ENCODE measurements at places on chromosomes 6 and 20. TPM values are rescaled to one million over a fixed set of nuclear protein-coding genes. Genes with fewer than 3 reads are reported as not detected.

- no peak overlapping the region for H3K27ac ChIP-seq
- no peaks in the 10 kb centered on the region for H3K4me1 ChIP-seq
- no peak for DNase-seq
- no peaks in the 10 kb centered on the region for H3K27me3 ChIP-seq
- no peaks in the 10 kb centered on the region for H3K36me3 ChIP-seq
- no peak overlapping the region for H3K4me3 ChIP-seq
These were observed 279.4 kb downstream of the UBE3D start for GRCh38 chr6:82786248-82786647.

DNA sequence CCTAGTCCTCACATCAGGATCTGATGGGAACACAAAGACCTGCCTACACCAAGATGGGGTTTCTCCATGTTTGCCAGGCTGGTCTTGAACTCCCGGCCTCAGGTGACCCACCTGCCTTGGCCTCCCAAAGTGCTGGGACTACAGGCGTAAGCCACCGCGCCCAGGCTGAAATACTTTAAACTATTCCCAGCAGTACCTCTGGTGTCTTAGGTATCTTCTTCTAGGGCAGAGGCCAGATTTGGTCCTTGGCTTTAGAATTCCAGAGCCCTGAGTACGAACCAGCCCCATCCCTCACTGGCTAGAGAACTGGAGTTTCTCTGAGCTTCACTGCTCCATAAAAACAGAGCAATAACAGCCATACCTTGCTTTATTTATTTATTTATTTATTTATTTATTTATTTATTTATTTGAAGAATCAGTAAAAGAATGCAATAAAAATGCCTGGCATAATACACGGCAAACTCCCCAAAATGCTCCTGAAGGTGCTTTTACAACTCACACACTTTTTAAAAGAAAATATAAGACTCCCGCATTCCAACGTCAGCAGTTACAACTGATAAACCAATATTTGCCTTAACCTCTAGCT, 312.1 kb downstream of the TFAP2C start:
- no peaks in the 10 kb centered on the region for H3K4me1 ChIP-seq
- DNase-seq: no peak
- no peaks in the 10 kb centered on the region for H3K36me3 ChIP-seq
- H3K27ac ChIP-seq: no peak overlapping the region

GRCh38 chr20:44066645-44067606, 120.1 kb downstream of the JPH2 start:
- no peaks in the 10 kb centered on the region for H3K36me3 ChIP-seq
- H3K27me3 ChIP-seq: no peaks in the 10 kb centered on the region
- no peak overlapping the region for H3K27ac ChIP-seq
- no peak for DNase-seq

GRCh38 chr6:155079985-155080452, 84.9 kb downstream of the TIAM2 start:
- H3K4me1 ChIP-seq: peaks cover 5% of the 10 kb centered on the region
- H3K4me3 ChIP-seq: no peak overlapping the region
- DNase-seq: no peak
- no peaks in the 10 kb centered on the region for H3K36me3 ChIP-seq

DNA sequence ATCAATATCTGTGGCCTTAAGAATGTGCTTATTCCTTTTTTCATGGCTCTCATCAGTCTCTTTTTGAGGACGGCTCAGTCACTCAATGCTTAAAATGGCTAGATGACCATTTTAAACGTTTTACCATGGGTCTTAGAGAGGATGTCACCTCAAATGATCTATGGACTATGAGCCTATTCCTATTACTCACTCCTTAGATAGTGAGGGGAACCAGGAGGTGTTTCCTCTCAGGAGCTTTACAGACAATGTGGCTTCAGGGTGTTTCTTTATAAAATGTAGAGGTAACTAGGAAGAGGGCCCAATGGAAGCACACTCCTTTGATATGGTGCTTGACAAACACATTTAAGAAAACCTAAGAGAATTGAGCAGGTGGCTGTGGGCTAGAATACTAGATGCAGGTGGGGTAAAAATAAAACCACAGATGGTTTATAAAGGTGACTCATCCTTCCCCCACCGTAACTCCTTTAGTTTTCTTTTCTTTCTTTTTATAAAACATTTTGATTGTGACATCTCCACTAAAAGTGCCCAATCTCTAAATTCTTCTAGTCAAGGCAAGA, 1.5 kb upstream of the TMEM200A start:
- no peaks in the 10 kb centered on the region for H3K36me3 ChIP-seq
- peak overlapping the region; percentile 84 for H3K4me3 ChIP-seq

DNA sequence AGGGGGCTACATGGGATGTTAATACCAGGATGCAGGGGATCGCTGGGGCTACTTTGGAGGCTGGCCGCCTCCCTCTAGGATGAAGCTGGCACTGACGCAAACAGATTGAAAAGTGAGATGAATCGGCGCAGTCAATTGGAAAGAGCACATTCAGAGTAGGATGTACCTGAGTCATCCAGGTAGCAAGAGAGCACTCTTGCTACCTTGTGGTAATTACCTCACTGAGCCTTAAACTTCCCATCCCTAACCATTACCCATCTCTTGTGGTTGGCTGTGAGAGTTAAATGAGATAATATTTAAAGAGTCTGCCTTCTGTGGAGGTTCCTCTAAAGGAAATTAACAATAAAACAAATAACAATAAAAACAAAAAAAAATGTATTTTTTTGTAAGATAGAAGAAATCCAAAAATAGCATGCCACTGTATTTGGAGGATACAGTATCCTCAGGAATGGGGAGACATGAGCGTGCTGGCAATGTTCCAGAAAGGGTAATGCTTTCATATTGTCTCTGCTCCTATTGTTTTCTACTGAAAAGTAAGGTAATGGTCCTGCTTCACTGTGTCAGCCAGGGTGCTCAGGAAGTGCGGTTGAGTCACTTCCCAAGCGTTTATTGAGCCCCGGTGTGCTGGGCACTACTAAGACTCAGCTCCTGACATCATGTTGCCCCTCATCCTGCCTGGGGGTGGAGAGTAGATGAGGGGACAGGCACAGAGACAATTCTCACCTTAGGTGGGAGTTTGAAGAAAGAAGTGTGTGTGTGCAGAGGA, 301.1 kb downstream of the EYA4 start:
- no peaks in the 10 kb centered on the region for H3K27me3 ChIP-seq
- no peaks in the 10 kb centered on the region for H3K36me3 ChIP-seq
- no peak overlapping the region for H3K27ac ChIP-seq

GRCh38 chr6:80263585-80263984, 157.1 kb downstream of the BCKDHB start:
- H3K4me3 ChIP-seq: no peak overlapping the region
- H3K36me3 ChIP-seq: no peaks in the 10 kb centered on the region
- no peaks in the 10 kb centered on the region for H3K27me3 ChIP-seq
- H3K27ac ChIP-seq: no peak overlapping the region

DNA sequence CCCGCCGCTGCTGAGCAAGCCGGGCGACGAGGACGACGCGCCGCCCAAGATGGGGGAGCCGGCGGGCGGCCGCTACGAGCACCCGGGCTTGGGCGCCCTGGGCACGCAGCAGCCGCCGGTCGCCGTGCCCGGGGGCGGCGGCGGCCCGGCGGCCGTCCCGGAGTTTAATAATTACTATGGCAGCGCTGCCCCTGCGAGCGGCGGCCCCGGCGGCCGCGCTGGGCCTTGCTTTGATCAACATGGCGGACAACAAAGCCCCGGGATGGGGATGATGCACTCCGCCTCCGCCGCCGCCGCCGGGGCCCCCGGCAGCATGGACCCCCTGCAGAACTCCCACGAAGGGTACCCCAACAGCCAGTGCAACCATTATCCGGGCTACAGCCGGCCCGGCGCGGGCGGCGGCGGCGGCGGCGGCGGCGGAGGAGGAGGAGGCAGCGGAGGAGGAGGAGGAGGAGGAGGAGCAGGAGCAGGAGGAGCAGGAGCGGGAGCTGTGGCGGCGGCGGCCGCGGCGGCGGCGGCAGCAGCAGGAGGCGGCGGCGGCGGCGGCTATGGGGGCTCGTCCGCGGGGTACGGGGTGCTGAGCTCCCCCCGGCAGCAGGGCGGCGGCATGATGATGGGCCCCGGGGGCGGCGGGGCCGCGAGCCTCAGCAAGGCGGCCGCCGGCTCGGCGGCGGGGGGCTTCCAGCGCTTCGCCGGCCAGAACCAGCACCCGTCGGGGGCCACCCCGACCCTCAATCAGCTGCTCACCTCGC, 1.5 kb downstream of the ARID1B start:
- H3K36me3 ChIP-seq: no peaks in the 10 kb centered on the region
- no peaks in the 10 kb centered on the region for H3K27me3 ChIP-seq
- peak; percentile 20 for DNase-seq
- H3K4me1 ChIP-seq: peaks cover 17% of the 10 kb centered on the region

DNA sequence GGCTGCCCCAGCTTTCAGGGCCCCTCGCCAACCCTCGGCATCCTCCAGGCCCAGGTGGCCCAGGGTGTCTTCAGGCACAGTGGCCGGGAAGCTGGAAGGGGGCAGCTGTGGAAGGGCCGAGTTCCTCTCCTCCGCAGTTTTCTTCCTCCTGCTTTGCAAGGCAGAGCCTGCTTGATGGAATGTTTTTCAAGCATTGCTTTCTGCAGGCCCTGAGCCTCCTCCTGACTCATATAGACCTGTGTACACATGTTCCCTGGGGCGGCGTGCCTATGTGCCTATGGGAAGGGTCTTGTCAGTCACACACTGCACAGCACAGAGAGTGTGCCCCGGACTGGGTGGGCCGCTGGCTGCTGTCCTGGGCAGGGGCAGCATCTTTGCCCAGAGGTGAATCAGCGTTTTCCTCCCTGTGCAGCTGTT, 107.5 kb downstream of the ERMARD start:
- no peak for DNase-seq
- H3K27me3 ChIP-seq: no peaks in the 10 kb centered on the region
- no peaks in the 10 kb centered on the region for H3K36me3 ChIP-seq
- no peak overlapping the region for H3K4me3 ChIP-seq

Gene FAM209B
- polyA plus RNA-seq: 0.19 TPM

- no peak overlapping the region for H3K27ac ChIP-seq
- H3K36me3 ChIP-seq: peaks cover 15% of the 10 kb centered on the region
- H3K27me3 ChIP-seq: no peaks in the 10 kb centered on the region
- no peak overlapping the region for H3K4me3 ChIP-seq
These were observed 15.8 kb downstream of the GJA1 start for GRCh38 chr6:121451250-121451649.

Gene ULBP3
- polyA plus RNA-seq: 1.8 TPM

- peak overlapping the region; percentile 44 for H3K27ac ChIP-seq
- no peaks in the 10 kb centered on the region for H3K36me3 ChIP-seq
- no peaks in the 10 kb centered on the region for H3K27me3 ChIP-seq
- no peak overlapping the region for H3K4me3 ChIP-seq
- peaks cover 3% of the 10 kb centered on the region for H3K4me1 ChIP-seq
These were observed 622.4 kb downstream of the HTR1B start for GRCh38 chr6:76840865-76841264.

DNA sequence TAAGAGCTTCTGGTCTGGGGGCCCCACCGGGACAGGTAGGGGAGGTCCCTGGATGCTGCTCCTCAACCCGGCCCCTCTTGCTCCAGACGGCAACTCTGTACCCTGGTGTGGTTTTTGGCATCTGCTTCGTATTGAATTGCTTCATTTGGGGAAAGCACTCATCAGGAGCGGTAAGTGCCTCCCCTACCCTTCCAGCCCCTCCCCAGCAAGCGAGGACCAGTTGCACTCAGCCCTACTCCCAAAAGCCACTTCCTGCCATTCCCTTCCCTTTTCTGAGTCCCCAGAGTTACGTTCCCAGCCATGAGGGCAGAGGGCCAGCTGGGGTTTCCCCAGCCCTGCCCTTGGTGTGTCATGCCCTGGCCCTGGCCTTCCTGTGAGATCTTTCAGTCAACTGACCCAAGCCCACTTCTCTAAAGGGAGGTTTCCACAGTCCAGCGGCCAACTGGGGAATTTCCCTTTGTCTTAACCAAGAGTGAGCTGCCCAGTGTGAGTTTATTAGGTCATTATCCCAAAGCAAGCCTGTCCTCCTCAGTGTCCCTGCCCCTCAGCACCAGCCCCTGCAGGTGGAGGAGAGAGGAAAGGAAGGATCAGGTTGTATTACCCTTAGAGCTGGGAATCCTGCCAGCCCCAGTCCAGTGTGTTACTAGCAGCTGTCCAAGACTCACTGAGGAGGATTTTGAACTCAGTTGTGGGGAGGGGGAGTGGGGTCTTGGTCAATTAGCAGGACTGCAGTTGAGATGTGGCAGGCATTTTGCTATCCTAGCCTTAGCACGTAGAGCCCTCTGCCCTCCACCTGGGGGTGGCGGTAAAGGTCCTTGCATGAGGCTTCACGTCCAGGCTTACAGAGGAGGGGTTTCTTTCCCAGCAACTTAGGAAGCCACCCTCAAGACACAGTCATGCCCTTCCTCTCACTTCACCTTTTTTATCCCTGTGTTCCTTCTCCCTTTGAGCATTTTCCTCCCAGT, 45.8 kb downstream of the TM9SF4 start:
- H3K27ac ChIP-seq: peak overlapping the region; percentile 47
- H3K4me1 ChIP-seq: peaks cover 22% of the 10 kb centered on the region
- DNase-seq: peak; percentile 72
- H3K4me3 ChIP-seq: no peak overlapping the region
- peaks cover 74% of the 10 kb centered on the region for H3K36me3 ChIP-seq

DNA sequence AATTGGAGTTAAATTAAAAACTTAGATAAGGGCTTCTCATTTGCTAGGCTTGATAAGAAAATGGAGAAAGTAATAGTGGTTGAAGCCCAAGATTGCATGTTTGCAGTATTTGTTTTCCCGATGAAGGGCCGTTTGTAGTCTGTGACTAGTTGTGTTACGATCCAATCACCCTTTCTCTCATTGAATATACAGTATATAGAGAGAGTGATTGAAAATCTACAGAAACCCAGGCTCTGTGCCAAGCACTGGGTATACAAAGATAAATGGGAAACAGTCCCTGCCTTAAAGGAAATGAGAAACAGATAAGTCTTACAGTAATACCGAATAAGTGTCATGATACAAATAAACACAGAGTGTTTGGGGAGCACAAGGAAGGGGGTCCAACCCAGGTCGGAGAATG, 55.2 kb upstream of the CDKAL1 start:
- no peak overlapping the region for H3K4me3 ChIP-seq
- DNase-seq: no peak
- H3K27me3 ChIP-seq: no peaks in the 10 kb centered on the region
- no peak overlapping the region for H3K27ac ChIP-seq
- H3K4me1 ChIP-seq: no peaks in the 10 kb centered on the region

DNA sequence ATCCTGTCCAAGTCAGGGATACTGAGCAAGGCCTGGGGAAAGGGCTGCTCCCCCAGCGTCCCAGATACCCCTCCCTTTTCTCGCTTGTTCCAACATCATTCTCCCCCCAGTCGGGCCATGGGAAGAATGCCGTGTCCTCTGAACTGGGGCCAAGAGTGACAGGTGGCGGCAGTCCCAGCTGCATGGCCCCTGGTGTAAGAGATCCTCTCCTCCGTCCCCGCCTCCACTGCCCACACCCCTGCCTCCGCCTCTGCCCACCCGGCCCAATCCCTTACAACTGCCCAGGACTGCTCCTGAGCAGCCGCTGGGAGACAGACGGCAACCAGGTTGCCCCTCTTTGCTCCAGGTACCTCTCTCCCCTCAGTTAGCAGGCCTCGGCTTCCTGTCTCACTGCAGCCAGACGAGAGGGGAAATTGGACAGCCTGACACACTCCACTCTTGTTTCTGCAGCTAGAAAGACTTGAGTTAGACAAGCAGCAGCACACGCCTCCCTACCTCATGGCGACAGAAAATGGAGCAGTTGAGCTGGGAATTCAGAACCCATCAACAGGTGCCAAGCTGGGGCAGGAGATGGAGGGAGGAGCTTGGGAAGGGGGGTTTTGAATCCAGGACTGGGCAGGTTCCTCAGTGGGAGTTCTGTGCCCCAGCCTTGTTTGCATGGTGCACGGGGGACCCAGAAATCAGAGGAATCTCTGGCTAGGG, at the start of gene MYLK2:
TSS of gene MYLK2 (plus strand) at position 274 of the 702 bp plus-strand sequence. CDS start at position 499, 225 bp downstream.
- DNase-seq: no peak
- H3K4me1 ChIP-seq: no peaks in the 10 kb centered on the region
- H3K27ac ChIP-seq: no peak within 1 kb of the TSS
- no peaks in the 10 kb centered on the region for H3K36me3 ChIP-seq
- H3K4me3 ChIP-seq: no peak within 1 kb of the TSS

Data from large intestine (tissue), 12 donors.